ENCODE measurements at places on chromosomes 4 and X.

- no peak for DNase-seq
These were observed 4.1 kb upstream of the SEC24B start for GRCh38 chr4:109429545-109429944.

- no peak for DNase-seq
These were observed 199.5 kb downstream of the MID1IP1 start for GRCh38 chrX:39000802-39001201.

- DNase-seq: no peak
These were observed 569 bp downstream of the ARFIP1 start for GRCh38 chr4:152780267-152780778.

GRCh38 chr4:7813674-7814073 lies 126.0 kb downstream of the AFAP1 start:
- DNase-seq: no peak

DNA sequence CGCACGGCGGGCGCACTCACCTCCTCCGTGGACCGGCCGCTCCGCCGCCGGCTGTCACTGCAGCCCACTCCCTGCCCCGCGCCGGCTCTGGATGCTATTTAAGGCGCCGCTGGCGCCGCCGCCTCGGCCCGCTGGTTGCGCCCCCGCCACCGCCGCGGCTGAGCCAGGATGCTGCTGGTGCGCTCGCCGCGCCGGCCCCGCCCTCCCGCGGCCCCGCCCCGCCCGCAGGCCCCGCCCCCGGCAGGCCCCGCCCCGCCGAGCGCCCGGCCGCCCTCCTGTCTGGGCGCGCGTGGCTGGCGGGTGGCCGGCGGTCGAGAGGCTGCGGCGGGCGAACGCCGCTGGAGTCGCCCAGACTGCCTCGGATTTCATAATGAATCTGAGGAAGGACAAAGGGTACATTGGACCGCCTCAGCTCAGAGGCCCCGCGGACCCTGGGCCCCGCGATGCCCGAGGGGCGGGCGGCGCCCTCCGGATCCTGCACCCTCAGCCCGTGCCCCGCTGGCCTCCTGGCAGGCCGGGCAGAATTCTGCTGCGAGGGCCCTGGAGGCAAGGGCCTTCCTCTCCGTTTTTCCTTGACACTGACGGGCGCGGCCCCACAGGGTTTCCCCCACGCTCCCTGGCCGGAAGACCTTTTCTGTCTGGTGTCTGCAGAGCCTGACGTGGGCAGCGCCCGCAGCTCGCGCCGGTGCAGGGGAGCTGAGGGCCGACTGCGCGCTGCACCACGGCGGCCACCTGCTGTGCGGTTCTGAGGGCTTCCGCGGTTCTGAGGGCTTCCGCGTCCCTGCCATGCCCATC lies at the start of gene ACSL1:
ACSL1 (minus strand) TSS at position 73 of the 795 bp plus-strand sequence. CDS start 22,454 bp downstream, outside the sequence.
- peak; percentile 64 for DNase-seq

DNA sequence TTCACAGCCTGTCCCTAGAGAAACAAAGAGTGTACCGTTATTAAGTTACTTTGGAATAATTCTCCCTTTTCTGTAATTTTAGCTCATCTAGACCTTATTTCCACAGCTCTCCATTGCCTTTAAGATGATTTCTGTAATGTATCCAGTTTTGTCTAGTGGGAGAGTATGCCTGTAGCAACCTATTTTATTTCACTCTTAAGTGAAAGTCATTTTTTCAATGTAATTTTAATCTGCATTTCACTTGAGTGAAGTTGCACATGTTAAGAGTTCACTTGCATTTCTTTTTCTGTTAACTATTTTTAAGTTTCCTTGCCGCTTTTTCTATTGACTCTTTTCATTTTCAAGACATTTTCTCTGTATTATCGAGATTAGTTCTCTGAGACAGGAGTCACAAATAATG lies 46.5 kb downstream of the FANCB start:
- DNase-seq: no peak

DNA sequence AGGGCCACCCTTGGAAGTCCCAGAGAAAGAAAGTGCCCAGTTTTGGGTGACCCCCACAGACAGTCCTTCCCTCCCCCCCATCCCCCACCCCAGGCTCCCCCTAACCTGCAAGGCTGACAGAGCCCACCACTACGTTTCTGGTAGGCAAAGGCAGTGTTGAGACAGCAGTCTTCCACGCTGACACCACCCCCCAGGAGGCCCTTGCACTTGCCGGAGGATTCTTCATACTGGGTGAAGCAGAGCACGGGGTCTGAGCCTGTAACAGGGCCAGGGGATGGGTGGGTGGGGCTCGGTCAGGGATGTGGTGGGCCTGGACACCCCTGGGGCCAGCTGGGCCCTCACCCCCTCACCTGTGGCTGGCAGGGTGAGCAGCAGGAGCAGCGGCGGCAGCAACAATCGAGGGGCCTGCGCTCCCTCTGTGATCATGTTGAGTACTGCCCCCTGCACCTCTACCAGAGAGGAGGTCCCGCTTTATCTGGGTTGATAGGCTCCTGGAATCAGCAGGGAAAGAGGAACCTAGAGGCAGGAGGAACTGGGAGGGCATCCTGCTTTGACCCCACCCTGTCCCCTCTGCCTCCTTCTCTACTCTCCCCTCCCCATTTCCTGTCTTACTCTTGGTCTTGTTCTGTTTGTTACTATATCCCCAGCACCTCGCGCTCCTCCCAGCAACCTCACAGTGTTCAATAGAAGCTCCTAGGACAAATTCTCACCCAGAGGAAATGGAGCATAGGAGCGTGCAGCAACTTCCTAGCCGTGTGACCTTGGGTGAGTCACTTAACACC lies at the start of gene CFP:
CFP (minus strand) TSS at position 512 of the 782 bp plus-strand sequence; CDS start at position 426, 86 bp downstream.
- no peak for DNase-seq

DNA sequence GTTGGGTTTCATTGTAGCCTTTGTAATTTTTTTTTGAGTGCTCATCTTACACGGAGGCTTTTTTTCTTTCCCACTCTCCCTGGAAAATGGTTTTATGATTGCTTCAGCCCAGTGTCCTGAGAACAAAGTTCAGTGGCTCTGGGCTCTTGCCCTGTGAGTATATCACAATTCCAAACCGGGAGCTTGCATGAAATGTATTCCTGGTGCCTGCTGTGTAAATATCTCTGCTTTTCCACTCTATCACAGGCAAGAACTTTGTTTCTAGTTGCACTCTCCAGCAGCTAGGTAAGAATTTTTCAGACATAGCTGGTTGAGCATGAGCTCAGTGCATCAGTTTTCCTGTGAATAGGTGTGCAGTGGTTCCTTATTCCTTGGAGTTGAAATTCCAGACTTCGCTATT lies 60.8 kb downstream of the SUPT20HL2 start:
- DNase-seq: no peak

- DNase-seq: no peak
These were observed 271.9 kb upstream of the GATB start for GRCh38 chr4:152032722-152033131.

GRCh38 chr4:147328756-147329446 lies 152.0 kb upstream of the EDNRA start:
- DNase-seq: no peak

GRCh38 chr4:47642985-47643760 lies 158.1 kb downstream of the ATP10D start:
- DNase-seq: no peak

- DNase-seq: no peak
These were observed 34.0 kb upstream of the SLC10A4 start for GRCh38 chr4:48449151-48449550.

GRCh38 chrX:20320461-20321159 lies 53.9 kb upstream of the RPS6KA3 start:
- no peak for DNase-seq
